ENCODE measurements at places on chromosomes 1 and 21.
A peak's percentile ranks its signal among the peaks of the same experiment; 100 is the strongest.

DNA sequence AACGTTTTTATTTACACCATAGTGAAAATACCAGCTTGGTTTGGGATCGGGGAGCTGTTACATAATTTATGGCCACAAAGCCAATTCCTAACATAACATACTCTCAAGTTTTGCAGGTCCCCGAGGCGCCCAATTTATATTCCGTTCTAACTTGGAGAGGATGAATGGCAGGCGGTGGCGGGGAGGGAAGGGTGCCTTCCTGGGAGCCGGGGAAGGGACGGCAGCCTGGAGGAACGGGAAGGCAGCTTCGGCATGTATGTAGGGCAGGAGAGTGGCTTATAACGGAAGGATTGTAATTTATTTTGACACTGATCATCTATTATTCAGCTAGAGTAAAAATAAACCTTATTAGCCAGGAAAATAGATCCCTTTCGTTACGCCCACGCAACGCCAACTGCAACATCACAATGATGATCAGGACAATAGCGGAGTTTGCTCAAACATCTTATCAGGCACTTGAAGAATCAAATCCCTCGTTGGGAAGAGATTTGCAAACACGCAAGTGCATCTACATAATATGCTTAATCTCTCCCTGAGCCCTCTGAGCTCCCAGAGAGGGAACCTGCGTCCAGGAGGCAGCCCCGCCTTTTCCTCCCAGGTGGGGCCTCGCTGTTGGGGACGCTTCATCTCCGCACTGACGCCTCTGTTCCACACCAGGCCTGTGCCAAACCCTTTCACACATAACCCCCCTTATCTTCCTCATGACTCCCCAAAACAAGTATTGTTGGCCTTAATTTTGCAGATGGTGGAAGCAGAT lies 93.7 kb upstream of the C1orf174 start:
- DNase-seq: no peak

DNA sequence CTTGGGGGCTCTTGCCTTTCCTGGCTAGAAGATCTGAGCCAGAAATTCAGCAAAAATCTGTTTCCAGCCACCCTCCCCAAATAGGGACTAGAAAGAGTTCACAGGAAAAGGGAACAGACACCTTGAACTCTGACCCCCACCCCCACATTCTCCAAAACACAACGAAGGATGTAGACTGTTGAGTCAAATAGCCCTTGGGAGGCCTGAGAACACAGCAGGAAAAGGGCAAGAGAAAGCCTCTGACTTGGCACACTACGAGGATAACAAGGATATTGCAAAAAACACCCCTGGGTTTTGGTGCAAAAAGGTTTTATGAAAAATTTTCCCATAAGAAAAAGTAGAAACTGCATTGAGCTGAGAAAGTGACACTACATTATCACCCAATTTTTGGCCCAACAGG lies 1.9 kb upstream of the YRDC start:
- DNase-seq: no peak

DNA sequence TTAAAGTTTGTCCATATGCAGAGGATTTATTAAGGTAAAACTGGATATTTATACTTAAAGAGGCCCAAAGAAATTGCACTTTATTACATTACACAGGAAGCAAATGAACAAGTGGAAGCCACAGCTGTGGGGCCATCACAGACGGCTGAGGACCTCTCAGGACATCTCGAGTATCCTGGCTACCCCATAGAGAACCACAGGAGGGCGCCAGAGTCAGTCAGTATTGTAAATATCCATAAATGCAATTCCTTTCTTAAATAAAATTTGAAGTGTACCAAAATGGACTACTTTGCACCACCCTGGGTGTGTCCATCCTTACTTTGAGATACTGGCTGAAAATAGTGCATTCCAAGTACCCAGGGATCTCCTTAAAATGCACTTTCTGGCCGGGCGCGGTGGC lies 257.2 kb downstream of the MRPL39 start:
- DNase-seq: peak; percentile 39

DNA sequence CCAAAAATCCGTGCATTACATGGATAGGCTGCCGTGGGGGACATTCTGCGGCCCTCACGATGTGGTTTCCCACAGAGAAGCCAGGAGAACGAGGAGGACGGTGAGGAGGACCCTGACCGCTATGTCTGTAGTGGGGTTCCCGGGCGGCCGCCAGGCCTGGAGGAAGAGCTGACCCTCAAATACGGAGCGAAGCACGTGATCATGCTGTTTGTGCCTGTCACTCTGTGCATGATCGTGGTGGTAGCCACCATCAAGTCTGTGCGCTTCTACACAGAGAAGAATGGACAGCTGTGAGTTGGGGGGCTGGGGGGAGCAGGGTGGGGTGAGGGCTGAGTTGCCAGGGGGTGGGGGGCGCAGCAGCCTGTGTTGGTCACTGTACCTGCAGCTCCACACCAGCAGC lies 13.2 kb downstream of the PSEN2 start:
- DNase-seq: no peak

- no peak for DNase-seq
Measured at GRCh38 chr1:71252900-71253299, 172.1 kb upstream of the ZRANB2 start.

GRCh38 chr1:118773656-118774055 lies 214.5 kb downstream of the TBX15 start:
- no peak for DNase-seq

DNA sequence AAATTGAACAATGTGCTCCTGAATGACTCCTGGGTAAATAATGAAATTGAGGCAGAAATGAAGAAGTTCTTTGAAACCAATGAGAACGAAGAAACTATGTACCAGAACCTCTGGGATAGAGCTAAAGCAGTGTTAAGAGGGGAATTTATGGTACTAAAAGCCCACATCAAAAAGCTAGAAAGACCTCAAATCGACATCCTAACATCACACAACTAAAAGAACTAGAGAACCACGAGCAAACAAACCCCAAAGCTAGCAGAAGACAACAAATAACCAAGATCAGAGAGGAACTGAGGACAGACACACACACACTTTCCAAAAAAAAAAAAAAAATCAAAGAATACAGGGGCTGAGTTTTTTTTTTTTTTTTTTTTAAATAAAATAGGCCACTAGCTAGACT lies 564.2 kb downstream of the SMYD3 start:
- no peak for DNase-seq

DNA sequence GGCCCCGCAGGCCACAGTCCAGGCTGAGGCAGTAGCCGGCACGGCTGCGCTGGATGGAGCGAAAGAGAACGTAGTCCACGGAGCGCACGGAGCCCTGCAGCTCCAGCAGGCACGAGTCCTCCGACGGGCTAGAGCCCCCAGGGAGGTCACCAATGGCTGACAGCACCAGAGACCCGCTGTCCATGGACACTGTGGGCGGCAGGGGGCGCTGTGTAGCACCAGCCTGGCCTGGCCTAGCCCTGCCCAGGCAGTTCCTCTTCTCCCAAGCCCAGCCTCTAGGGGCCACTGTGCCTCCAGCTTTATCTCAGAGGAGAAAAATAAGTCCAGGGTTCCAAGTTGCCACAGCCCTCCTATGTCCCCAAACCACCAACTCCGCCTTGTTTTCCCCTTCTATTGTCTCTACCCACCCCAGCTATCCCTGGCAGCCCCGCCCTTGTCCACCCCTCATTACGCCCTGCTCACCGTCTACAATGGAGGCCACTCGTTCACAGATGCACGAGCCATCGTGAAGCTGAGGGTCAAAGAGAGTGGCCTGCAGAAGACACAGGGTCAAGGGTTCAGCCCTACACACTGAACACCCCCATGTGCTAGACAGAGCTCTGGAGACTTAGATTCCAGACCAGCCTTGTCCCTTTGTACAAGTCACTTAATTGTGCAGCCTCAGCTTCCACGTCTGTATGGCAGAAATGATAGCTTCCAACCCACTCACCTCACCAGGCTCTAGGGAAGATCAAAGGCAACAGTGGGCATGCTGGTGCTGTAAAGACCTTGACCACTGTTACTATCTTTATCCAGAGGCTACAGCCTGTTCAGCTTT lies 4.4 kb downstream of the ENTREP3 start:
- peak; percentile 97 for DNase-seq

DNA sequence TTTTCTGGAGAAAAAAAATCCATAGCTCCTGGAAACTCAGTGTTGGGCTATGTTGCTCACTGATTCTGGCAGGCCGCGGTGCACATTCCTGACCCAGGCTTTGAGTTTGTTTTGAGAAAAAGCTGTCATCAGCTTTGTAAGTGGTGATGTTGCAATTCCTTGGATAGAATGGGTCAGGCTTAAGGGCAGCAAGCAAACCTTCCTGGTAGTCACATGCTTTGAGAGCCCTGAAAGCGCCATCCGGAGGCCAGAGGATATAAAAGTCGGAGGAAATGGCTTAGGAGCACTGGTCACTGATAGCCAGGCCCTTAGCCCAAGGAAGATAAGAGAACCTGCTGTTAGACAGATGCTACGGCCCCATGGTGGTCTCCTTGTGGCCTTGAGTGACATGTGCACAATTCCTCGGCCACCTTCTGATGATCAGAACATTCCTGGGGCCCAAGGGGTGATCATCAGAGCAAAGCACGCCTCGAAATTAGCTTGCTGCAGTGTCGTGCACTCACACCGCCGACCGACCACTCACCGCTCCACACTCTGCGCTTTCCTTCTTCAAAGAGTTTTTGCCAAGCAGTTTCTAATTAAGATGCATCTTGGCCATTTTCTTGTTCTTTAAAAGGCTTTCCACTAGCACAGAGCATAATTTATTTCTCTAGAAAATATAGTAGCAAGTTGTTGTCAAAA lies 78.6 kb downstream of the MAN1C1 start:
- no peak for DNase-seq

GRCh38 chr1:72122099-72122880 lies 160.0 kb downstream of the NEGR1 start:
- no peak for DNase-seq

Data from stimulated activated CD8-positive, alpha-beta memory T cell treated with anti-CD3 and anti-CD28 coated beads, Interleukin-2, amount 100 ng/mL, for 48 hours (primary cell).